ENCODE measurements at places on chromosomes 11 and 22.

GRCh38 chr11:33722590-33723234 is 13.5 kb downstream of the CD59 start:
- DNase-seq: peak; percentile 95

DNA sequence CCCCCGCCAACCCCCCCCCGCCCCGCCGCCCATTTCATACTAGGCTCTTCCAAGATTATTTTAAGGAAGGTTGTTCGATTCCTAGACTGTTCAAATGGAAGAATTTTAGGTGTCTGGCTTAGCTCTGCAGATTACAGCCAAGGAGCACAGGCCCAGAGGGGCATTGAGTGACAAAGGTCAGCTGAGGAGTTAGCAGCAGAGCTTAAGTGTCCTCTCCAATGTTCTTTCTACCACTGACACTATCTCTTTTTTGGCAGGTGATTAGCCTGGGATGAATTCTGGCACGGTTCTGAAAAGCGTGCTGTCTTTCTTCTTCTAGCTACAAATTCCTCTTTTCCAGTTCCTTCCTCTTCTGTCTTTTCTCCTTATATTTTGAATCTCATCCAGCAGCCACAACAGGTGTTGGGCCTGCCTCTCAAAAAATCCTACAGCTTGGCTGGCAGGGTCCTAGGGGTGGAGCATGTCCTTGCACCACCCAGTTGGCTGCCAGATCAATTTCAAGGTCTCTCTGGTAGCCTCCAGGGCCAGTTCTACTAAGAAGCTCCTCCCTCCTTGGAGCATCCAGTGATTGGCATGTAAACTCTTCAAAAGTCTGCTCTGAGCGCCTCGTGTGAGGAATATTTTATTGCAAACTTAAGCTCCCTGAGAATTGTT is 23.0 kb downstream of the KCNE3 start:
- DNase-seq: no peak

DNA sequence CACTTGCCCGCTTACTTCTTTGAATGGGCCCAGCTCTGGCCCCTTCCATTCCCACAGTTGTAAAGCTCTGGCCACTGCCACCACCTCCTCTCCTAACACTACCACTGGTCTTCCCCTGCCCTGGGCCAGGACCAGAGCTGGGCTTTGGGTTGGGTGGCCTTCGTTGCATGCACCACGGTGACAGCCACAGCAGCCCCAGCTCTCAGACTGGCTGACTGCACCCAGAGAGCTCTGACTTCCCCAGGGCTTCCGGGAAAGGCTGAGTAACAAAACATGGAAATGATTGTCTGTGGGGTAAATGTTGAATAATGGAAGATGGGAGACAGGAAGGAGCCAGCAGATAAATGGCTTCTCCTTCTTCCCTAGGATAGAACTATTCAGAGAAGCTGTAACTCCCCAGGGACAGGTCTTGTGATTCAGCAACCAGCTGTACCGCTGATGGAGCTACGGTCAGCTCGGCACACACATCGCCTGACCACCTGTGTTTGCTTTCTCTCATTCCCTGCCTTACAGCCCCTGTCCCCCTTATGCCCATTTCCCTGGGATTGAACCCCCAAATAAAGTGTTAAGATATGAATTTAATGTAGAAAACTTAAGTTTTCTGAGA is 27.6 kb downstream of the SCN4B start:
- peak; percentile 10 for DNase-seq

- DNase-seq: no peak
Observed at GRCh38 chr11:44576656-44577055, 11.2 kb downstream of the CD82 start.

GRCh38 chr11:110431051-110431672 is 1.4 kb downstream of the FDX1 start:
- peak; percentile 13 for DNase-seq

GRCh38 chr22:47736186-47737034 is 974.0 kb downstream of the TBC1D22A start:
- no peak for DNase-seq

- no peak for DNase-seq
Observed at GRCh38 chr11:69215216-69215615, 59.5 kb downstream of the SMIM38 start.
